ENCODE measurements at places on chromosomes 5 and 9. TPM values are rescaled to one million over a fixed set of nuclear protein-coding genes. Genes with fewer than 3 reads are reported as not detected.

The FOXI1 gene
- total RNA-seq, result not detected

The SLC38A9 gene
- 33.9 TPM for total RNA-seq

The FAXDC2 gene
- total RNA-seq, result 3.0 TPM

The GPR150 gene
- total RNA-seq, result 0.19 TPM

The TMEFF1 gene
- 6.4 TPM for total RNA-seq

The TMC1 gene
- 2.1 TPM for total RNA-seq
